Activated T-helper 2 cell treated with anti-CD3 and anti-CD28 coated beads, Interferon-gamma antibody, Interleukin-2, Interleukin-4, amounts not matched to agents 10 μg/mL and 5 μg/mL and 100 μg/mL, durations not matched to agents 14 hours and 24 hours and 36 hours (primary cell): ENCODE measurements at places on chromosomes 5 and 9. TPM values are rescaled to one million over a fixed set of nuclear protein-coding genes. Genes with fewer than 3 reads are reported as not detected.

QSOX2 gene
- total RNA-seq: 24.9 and 25.4 TPM in 2 replicates

PCDHA9 gene
- not detected in 2 replicates for total RNA-seq

GRCh38 chr5:141742866-141743851, 61.1 kb upstream of the ARAP3 start:
- DNase-seq: no peak

GRCh38 chr9:137198902-137199283, 1.6 kb downstream of the TPRN start:
- no peak for DNase-seq

ADCY2 gene
- total RNA-seq: not detected in 2 replicates

DNA sequence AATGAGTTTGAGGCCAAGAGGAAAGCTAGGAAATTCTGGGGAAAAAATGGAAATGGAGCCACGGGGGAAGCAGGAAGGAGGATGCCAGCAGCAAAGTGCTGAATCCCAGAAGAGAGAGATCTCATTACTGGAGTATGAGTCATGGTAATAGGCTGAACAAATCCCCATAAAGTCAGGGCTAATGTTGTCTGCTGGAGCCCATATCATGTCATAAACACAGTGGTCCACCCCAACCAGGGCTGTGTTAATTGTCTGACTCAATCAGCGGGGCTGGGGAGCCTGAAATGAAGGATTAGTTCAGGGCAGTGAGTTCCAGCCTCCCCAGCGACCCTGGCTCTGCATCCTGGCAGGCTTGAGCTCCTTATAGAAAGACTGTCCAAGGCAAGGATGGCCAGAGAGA, 68.8 kb downstream of the TLR4 start:
- DNase-seq: no peak
